ENCODE measurements at places on chromosomes 11 and 22.
A peak's percentile ranks its signal among the peaks of the same experiment; 100 is the strongest.

GRCh38 chr11:79486242-79486984, 45.6 kb upstream of the TENM4 start:
- no peak for DNase-seq

DNA sequence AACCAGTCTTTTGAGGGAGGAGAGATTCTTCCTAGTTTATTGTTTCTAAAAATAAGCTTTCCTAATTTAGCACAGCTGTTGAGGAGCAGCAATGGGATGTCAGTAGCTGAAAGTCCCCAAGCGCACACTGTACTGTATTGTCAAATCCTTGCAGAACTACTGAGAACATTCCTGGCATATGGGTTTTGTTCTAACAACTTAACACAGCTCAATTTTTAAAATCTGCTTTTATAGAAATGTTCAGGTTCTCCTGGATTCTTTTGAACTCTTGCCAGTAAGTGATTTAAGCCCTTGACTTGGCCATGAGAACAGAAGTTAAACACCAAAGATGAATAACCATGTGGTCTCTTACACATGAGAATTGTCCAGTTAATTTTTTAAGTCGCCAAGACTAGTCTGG, 218.6 kb downstream of the FAT3 start:
- no peak for DNase-seq

DNA sequence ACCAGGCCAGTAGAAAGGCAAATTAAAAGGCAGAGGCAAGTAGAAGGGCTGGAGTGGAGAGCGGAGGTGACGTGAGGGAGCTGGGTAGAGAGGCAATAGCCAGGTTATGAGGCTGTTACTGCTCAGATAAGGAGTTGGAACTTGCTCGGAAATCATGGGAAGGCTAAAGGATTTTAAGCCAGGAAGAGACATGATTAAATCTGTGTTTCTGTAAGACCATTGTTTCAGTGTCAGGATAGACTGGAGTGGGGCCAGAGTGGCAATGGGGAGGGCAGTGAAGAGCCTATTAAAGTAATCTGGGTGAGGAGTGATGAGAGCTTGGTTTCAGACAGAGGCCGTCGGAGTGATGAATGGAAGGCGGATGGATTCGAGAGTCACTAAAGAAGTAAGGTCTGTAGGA, 39.0 kb downstream of the GRAMD1B start:
- DNase-seq: no peak

DNA sequence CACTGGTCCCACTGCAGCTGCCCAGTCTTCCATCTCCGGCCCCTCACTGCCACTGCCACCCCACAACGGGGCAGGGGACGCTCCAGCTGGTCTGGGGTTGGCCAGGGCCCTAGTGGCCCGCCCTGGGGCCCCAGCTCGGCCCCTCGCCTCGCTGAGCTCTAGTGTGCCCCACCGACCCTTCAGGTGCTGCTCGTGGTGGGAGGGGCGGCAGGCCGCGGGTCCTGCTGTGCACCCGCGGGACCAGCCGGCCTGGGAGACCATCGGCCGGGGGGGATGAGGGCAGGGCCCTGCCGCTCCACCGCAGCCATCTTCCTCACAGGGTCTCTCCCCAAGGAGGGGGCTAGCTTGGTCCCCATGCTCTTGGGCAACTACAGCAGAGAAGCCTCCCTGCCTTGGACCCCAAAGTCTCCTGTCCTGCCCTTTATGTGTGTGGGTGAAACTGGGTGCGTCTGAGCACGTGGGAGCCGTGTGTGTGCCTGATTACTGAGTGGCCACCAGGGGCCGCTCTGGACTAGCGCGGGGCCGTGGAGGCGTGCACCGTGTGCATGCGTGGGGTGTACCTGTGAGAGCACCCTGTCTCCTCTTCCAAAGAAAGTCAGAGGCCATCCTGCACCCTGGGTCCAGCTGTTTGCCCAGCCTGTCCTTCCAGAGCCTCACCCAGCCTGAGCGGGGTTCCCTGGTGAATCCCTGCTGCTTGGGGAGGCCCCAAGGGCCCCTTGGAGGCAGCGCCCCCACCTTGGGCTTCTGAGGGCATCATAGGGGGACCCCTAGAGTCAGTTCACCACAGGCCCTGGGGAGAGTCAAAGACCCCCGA, 6.0 kb upstream of the ACR start:
- DNase-seq: peak; percentile 35

GRCh38 chr22:44352378-44353035, 39.8 kb upstream of the SHISAL1 start:
- no peak for DNase-seq

GRCh38 chr22:37578002-37578401, 1.9 kb downstream of the LGALS2 start:
- no peak for DNase-seq

Data from naive thymus-derived CD8-positive, alpha-beta T cell (primary cell).